ENCODE measurements at places on chromosomes 6 and 20.

- peak; percentile 18 for DNase-seq
Measured at GRCh38 chr6:41326092-41326491, 9.3 kb upstream of the NCR2 start.

DNA sequence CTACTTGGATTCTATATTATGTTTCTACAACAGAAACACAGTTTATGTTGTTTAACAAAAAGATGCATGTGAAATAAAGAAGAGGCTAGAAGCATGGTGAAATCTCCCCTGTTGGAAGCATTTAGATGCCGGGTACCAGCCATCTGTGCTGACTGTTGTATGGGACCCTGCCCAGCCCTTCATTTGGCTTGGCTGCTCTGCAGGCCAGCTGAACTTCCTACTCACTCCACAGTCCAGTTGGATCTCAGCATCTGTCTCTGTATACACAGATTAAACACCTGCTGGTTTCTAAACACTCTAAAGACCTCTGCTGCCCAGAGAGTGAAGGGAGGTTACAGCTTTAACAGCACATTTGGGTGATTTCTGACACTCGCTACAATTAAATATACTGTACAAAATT, 228.3 kb downstream of the SLC35F1 start:
- no peak for DNase-seq

DNA sequence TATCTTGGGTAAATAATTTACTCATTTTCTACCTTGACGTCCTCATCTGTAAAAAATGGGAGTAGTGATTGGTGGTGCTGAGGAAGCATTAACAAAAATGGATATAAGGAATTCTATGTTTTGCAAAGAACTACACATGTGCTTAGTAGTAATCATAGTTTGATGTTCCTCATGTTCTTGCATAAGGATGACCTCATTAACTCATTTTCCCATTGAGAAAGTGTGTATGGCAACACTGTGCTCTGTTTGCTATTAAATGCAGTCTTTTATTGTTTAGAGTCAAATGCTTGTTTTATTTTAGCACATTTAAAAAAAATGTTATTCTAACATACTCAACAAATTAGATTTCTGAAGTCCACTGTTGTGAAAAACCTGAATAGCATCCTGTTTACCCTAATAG, 211.2 kb upstream of the RSPO3 start:
- DNase-seq = no peak

DNA sequence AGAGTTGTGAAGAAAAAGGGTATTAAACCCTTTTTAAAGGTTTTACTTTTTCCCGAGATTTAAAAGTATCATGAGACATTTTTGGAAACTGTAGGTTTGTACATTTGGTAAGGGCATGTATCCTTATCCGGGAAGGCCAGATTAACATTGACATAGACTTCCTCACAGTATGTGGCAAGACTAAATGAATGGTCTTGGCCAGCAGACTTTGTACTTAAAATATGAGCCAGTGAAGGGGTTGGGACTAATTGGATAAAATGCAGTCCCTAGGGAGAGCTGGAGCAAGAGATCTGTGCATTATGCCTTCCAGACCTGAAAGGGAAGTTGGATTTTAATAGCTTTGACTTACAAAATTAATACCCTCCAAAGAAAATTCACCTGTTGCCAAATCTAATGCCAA, 60.4 kb upstream of the CCN2 start:
- DNase-seq = no peak

DNA sequence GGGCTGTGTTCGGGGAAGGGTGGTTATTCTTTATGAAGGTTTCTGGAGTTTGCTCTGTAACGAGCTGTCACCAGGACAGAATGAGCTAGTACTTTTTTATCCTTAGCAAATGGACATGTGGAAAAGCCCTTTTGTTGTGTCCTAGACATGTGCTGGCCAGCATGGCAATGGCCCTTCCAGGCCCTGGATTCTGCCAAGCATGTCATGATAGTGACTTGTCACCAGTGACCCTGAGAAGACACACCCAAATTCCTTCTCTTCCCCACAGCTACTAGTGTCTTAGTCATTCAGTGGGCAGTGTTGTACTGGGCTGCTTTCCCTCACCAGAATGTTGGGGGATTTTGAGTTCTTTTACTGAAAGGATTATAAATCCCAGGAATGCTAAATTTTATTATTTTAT, 74.0 kb upstream of the XRN2 start:
- DNase-seq = no peak

- DNase-seq = no peak
Measured at GRCh38 chr20:4748847-4749246, 27.1 kb downstream of the PRND start.

DNA sequence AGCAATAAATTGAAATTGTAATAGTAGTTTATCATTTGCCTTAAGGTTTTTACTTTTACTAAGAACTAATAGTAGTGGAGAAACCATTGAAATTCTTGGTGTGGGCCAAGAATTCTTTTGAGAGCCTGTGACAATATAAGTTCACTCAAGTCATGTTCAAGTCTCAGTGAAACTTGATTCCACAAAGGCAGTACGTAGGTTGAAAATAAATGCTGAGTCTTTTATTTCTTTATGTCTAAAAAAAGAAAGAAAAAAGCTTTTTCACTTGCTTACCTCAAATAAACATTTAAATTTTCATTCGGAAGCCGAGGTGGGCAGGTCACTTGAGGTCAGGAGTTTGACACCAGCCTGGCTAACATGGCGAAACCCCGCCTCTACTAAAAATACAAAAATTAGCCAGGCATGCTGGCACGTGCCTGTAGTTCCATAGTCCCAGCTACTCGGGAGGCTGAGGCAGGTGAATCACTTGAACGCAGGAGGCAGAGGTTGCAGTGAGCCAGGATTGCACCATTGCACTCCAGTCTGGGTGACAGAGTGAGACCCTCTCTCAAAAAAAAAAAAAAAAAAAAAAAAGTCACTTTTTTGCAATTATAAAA, 57.8 kb upstream of the NELFCD start:
- DNase-seq = no peak

DNA sequence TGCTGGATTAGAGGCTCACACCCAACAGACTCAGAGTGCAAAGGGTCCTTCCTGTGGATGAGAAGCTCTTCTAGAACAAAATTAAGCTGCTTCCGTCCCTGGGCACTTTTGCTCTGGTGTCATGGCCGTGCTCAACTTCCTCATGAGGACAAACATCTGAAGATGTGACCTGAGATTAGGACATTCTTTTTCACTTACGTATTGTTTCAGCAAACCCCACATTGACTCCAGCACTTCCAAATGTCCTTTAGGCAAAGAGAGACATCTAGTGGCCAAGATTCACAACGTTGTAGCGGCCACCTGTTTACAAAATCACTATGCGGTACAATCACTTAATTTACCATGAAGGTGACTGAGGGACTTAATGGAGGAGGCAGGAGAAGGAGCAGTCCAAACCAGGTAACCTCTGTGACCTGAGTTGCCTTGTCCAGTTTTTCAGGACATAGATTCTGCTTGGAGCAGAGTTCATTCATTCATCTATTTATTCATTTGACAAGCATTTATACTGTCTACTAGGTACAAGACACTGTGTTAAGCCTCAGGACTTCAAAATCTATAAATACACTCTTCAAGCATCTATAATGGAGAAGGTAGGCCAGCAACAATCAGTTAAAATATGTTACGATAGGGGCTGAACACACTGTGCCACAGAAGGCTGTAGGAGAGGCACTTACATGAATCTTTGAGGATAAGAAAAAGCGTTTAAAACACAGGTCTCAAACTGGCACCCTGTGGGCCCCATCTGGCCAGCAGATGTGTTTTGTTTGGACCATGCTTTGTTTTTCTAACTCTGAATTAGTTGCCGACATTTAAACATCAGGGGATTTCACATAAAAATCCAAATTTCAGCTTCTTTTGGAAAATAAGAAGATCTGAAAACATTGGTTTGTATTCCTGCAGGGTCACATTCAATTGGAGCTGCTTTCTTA, 5.6 kb upstream of the ADGRF1 start:
- peak; percentile 82 for DNase-seq

DNA sequence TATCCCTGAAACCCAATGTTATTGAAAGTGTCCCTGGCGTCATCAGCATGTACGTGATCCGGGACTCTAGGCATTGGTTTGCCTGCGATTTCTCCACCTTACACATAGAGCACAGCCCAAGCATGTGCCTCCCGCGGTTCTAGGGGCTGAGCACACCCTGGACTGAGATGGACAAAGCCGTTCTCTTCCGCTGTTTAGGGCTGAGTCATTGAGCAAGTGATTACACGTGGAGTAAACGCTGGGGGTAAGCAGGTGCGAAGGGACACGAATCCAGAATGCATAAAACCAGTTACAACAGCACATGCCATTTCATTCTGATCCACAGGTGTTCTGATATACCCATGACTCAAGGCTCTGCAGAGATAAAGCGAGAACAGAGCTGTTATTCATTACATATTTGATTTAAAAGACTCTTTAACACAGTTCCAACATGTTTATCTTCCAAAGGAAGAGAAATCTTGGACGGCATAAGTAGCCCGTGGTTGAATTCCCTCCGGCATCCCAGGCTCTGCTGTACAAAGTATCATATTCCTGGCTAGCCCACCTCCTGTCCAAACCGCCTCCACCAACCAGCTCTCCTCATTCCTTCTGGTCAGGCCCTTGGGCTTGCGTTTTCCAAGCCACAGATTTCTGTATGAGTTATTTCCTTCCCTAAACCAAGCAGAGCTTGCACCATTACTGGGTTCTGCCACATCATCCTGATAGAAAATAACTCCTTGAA, 36.1 kb upstream of the THBS2 start:
- DNase-seq = no peak

DNA sequence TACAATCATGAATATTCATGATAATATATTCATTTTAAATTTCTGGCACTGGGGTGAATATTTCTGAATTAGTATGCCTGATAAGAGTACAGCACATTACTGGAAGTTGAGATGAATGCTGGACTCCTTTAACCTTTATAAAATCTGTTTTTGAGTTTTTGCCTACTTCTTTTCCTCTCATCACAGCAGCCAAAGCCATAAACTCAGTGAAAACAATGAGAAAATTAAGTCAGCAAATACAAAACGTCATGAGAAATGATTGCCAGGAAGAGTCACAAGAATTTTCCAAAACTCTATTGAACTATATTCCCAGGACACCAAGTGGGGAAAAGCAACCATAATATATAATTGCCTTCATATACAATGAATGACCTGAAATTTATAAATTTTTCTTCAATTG, 837.6 kb downstream of the TBC1D32 start:
- no peak for DNase-seq

- DNase-seq = no peak
Measured at GRCh38 chr6:78243519-78243918, 590.7 kb downstream of the MEI4 start.

DNA sequence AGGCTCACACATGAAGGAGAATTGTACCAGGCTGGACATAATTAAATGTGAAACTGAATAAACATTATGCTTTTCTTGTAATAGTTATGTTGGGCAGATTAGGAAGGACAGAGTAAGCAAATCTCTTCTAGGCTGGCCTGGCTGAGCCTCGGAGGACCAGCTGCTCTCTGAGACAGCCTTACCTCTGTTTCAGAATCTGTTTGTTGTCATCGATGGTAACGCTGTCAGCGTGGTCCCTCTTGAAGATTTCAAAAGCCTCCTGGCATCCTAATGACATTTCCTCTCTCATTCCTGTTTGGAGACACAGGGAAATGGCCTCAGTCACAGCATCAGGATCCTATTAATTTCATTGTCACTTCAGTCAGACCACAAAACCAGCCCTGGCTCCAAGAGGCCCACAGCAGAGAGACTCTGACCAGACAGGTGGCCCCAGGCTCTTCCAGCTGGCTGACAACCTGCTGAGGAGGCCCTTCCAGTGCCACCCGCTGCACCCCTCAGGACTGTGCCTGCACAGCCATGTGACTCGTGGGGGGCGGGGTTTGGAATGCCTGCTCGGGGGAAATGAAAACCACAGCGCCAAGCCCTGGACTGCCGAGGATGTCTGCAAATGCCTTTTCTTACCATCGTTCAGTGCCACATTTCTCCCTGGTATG, 108.5 kb upstream of the KCNK16 start:
- DNase-seq = no peak

DNA sequence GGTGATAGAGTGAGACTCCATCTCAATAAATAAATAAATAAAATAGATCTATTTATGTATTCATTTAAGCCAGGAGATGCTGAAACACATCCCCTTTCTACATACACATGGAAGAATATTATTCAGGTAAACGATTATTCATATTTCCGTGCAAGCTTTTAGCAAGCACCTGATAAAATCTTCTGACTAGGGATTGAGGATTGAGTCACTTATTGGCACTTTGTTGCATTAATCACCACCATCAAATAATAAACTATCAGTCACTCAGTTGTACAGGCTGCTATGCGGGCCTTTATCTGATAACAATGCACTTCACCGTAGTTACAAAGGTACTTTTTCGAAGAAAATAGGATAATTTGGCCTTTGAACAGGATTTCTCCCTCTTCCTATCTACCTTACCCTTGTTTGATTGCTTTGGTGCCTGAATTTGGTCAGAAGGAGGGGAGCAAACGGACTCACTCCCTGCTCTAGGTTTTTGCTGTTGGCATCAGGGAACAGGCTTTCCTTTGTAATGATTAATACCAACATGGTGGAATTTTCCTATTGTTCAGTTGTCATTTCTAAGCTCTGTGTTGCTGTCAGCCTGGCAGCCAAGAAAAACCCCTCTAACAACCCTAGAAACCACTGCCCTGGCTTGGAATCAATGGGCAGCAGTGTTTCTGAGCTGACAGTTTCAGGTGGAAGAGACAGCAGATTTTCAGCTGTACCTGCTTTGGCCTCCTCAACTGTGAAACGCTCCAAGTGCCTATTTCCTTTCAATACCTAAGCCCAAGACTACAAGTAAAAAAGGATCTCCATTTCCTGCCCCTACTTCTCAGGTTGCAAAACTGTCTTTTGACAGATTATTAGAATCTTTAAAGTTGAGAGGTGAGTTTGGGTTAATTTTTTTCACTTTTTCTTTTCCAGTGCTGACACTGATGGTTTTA, 63.0 kb downstream of the MYB start:
- DNase-seq = no peak

GRCh38 chr6:135222623-135223022, 41.5 kb downstream of the MYB start:
- no peak for DNase-seq

- DNase-seq = no peak
Measured at GRCh38 chr6:26086211-26086610, 1.0 kb upstream of the HFE start.

- no peak for DNase-seq
Measured at GRCh38 chr20:37543828-37544227, 16.2 kb upstream of the BLCAP start.

GRCh38 chr6:2447318-2447920, 202.0 kb upstream of the GMDS start:
- DNase-seq = no peak

- no peak for DNase-seq
Measured at GRCh38 chr6:152587473-152587872, 49.7 kb downstream of the SYNE1 start.

DNA sequence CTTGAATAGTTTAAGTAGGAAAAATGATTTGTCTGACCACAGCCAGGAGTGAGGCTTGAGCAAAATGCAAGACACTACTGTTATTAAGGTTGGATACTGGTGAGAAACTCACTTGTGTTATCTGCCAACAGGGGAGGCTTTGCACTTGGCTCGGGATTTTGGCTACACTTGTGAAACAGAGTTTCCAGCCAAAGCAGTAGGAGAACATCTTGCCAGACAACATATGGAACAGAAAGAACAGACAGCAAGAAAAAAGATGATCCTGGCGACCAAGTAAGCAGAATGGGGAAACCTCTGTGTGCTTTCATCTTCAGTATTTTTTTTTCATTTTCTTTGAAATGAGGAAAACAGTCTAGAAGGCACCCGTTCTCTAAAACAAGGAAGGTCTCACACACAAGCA, 31.6 kb downstream of the TFAP2D start:
- no peak for DNase-seq

GRCh38 chr6:162443101-162443500, 284.5 kb downstream of the PRKN start:
- DNase-seq = no peak

Data from NCI-H748 treated with DMSO at 0.1 percent for 48 hours (cell line).